ENCODE measurements at places on chromosomes 16 and 17.

DNA sequence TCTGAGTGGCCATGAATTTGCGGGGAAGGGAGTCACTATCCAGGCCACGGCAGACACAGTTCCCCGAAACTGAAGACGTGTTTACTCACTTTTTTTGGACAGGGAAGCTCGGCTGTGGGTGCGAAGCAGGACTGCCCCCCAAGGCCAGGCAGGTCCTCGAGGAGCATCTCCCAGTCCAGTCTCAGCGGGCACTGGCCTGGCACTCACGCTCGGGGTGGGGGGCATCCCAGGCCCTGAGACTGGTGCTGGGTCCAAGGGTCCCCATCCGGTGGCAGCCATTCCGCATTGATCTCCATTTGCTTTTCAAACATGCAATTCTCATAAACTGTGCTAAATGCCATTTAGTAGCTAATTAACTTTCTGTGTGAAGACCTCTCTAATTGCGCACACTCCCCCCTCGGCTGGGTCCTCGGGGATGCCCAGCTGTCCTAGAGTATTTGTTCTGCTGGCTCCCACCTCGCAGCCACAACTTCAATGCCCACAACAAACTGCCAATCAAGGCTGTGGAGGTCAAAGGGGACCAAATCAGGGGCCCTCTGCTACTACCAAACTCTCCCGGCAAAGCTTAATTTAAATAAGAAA is 50.2 kb downstream of the TBC1D16 start:
- no peak for DNase-seq

DNA sequence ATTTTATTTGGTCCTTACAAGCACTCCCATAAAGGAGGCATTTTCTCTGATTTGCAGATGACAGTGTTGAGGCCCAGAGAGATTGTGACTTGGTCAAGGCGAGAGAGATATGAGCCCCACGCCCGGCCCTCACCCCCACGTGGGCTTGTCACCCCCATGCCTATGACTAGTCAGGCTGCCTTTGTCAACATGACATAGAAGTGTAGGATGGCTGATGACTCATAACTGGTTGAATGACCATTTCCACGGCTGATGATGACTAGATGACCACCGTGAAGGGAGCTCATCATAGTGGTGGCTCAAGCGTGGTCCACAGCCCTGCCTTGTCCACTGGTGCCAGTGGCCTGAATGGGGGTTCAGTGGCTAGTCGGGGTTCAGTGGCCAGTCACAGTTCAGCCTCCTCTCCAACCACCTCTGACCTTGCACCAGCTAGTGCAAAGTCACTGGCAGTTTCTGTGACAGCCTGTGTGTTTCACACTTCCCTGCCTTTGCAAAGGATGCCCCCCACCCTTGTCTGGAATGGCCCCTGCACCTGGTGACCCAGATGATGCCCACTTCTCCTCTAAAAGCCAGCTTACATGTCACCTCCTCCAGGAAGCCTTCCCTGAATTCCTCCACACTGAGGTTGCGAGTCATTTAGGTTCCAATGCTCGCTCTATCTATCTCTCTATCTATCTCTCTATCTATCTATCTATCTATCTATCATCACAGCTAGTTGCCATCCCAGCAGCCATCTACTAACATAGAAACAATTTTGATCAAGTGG is 3.8 kb upstream of the WSCD1 start:
- no peak for DNase-seq

GRCh38 chr17:7739746-7740145 is 22.2 kb downstream of the DNAH2 start:
- no peak for DNase-seq

DNA sequence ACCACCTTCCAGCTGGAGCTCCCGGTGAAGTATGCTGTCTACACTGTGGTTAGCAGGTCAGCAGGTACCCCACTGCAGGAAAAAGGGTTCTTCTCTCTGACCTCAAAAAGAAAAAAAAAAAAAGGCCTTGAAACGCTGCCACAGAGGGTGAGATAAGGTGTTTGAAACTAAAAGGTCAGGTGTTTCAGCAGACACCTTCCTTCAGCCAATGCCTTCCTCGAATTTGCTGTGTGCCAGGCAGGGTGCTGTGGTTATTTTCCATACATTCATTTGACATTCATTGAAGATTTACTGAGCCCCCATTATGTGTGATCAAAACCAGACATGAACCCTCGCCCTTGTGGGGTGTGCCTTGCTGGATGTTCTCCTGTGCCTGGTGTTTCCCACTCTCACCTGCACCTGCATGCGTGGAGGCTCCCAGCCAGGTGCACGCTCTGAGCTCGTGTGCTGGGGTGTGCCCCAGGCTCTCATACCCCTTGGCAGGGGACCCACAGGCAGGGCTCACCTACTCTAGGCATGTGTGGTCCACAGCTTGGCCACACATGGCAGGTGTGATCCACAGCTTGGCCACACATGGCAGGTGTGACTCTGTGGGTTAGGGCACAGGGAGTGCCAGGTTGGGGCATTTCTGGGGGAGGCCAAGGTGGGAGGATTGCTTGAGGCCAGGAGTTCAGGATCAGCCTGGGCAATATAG is 15.8 kb upstream of the ITGAD start:
- DNase-seq: no peak

GRCh38 chr16:4830408-4830807 is 16.7 kb downstream of the GLYR1 start:
- no peak for DNase-seq

GRCh38 chr16:85999778-86000177 is 100.8 kb downstream of the IRF8 start:
- no peak for DNase-seq

- DNase-seq: no peak
Observed at GRCh38 chr17:8140065-8141029, 11.9 kb downstream of the PER1 start.

DNA sequence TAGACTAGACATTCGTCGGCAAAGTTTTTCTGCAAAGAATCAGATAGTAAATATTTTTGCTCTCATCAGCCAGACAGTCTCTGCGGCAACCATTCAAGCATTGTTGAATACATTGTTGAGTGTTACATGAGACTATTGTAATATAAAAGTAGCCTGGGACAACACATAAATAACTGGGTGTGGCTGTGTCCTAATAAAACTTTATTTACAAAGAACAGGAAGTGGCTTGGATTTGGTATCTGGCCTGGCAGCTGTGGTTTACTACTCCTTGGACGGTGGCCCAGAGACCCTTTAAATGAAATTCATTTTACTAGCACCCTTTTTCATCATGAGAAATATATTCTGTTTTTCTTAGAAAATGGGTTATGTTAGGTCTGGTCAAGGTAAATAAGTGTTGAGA is 297.2 kb downstream of the WWOX start:
- no peak for DNase-seq

GRCh38 chr17:3695129-3695722 is 729 bp downstream of the P2RX5 start:
- DNase-seq: no peak

DNA sequence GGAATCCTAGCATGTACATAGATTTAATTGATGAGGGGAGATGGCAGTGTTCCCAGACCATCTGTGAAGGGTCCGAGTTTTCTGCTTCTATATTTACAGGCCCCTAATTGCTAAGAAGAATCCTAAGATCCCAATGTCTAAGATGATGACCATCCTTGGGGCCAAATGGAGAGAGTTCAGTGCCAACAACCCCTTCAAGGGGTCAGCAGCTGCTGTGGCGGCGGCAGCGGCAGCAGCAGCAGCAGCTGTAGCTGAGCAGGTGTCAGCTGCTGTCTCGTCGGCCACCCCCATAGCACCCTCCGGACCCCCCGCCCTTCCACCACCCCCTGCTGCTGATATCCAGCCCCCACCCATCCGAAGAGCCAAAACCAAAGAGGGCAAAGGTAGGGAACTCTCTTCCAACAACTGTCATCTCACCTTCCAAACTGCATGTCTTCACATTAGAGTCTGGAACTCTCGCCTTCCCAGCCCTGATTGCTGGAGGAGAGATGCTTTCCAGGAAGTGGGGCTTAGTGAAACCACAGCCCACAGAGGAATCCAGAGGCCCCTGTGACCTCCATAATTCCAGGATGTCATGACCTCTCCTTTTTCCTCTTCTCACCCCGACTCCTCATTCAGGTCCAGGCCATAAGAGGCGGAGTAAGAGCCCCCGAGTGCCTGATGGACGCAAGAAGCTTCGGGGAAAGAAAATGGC is 4.7 kb downstream of the CHD3 start:
- no peak for DNase-seq

DNA sequence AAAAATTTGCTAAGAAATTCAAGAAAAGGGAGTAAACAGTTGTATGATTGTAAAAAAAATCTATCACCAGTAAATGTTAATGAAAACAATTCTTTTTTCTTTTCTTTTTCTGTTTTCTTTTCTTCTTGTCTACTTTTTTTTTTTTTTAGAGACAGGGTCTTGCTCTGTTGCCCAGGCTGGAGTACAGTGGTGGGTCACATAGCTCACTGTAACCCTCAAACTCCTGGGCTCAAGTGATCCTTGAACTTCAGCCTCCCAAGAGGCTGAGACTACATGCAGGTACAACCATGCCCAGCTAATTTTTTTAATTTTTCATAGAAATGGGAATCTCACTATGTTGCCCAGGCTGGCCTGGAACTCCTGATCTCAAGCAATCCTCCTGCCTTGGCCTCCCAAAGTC is 57.2 kb upstream of the SIAH1 start:
- DNase-seq: no peak

DNA sequence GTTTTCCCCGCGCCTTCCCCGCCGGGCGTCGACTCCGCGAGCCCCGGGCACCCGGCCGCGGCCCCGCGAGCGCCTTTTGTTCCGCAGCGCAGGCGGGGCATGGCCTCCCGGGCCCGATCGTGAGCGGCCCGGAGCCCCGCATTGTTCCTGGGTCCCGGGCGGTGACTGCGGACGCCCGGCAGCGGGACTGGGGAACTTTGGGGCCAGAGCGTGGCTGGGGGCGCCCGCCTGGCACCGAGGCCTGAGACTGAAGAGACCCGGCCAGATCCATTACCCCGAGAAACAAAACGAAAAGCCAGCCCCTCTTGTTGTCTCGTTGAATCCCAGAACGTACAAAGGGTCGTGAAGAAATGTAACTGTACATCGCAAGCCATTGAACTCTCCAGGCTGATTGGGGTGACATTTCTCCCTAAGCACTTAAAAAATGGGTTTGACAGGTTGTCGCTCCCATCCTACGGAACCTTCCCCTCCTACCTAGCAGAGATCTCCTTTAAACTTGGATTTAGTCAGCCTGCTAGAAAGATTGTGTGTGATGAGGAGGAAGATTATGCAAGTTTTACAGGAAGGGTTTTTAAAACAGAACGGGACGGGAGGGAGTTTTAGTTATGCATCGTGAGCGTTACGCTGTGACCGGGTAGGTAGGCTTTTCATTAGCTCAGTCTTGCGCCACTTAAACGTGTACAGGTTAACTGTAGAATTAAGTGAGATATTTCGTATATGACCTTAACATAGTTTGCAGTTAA is 825 bp downstream of the METTL9 start:
- no peak for DNase-seq

- DNase-seq: no peak
Observed at GRCh38 chr16:17457997-17458396, 12.8 kb downstream of the XYLT1 start.

- DNase-seq: no peak
Observed at GRCh38 chr17:15341385-15341849, at the start of gene TEKT3. TEKT3 (minus strand) TSS chr17:15341597; CDS start chr17:15331585, 10,012 bp downstream.

GRCh38 chr16:5072334-5073278 is 963 bp downstream of the ALG1 start:
- no peak for DNase-seq
